ENCODE measurements at places on chromosomes 1 and 21.

DNA sequence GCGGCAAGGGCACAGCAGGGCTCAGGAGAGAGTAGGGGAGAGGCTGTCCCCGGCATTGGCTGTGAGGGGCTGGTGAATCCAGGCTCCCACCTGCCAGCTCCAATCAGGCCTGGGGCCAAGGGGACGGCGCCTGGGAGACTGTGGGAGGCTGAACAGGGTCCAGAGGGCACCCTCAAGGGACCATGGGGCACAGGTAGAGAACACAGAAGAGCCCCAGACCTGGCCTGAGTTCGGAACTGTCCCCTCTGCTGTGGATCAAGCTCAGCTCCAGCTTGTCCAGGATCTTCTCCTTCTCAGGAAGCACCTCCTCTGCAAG is 67.0 kb downstream of the KCNAB2 start:
- no peak for DNase-seq

- DNase-seq, result no peak
Observed at GRCh38 chr1:28374297-28374696, 4.8 kb downstream of the PHACTR4 start.

DNA sequence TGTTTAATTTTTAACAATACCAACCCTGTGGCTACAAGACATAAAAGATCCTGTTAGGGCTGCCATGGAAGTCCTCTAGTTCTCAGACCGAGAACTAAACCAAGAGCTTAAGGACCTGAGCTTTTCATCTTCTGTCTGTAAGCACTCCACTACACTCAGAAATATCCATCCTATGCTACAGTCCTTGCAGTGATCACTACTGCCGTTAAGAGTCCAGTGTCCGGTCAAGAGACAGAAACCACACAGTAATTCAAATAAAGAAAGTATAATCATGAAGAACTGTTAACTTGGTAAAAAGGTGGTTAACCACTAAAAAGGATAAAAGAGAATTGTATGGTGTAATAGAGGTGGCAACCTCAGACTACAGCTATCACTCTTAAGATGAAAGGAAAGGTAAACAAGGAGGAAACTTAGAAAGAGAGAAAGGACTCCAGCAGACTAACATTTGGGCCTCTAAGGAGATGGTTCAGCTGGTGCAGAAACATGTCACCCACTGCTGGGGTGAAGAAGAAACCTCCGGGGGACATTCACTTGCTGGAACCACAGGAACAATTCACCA is 22.1 kb upstream of the PRDX6 start:
- DNase-seq, result no peak

GRCh38 chr21:35178098-35178497 is 129.0 kb upstream of the RUNX1 start:
- DNase-seq, result no peak

DNA sequence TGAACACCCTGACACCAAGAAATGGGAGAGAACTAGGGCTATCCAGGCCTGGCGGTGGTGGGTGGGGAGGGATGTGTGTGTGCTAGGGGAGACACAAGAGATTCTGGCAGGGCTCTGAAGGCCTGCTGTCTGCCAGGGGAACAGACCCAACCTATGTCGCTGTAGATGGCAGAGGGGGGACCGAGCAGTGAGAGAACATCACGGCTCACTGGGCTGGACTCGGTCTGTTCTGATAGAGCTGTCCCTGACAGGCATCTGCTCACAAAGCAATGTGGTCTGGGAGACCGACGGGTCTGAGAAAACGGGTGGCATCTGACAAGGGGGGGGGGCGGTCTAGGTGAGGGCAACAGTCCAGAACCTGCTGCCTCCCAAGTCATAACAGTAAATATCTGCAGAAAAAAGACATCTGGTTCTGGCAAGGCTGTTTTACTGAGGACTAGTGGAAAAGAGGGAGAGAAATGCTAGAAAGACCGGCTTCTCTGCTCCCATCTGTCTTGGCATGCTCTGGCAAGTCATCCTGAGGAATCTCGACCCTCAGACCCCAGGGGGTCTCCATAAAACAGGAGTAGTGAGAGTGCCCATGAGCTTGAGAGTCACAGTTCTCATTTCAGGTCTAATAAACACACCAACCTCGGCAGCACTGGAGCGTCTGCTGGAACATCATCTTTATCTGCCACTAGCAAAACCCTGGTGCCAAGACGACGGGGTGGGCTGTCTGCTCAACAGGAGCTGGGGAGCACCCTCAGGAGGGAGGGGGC is 36.5 kb downstream of the SLC66A1 start:
- DNase-seq, result no peak

DNA sequence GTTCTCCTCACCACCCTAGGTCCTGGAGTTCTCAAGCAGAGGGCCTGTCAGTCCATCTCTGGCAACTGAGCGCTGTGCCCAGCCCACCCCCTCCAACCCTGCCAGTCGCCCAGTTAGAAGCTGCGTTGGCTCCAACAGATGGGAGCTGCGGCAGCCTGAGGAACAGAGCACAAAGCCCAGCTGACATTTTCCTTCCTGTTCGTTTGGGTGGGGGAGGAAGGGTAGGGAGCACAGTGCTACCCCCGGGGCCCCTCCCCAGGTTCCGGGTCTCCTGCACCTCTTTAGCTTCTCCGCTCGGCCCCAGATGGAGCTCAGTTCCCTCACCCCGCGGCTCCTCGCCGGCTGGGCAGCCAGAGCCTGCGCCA is 1.4 kb downstream of the LRRN2 start:
- no peak for DNase-seq

GRCh38 chr21:42641311-42642218 is 11.9 kb upstream of the PDE9A start:
- no peak for DNase-seq

- DNase-seq, result no peak
Observed at GRCh38 chr1:41498804-41499203, 14.3 kb upstream of the EDN2 start.

DNA sequence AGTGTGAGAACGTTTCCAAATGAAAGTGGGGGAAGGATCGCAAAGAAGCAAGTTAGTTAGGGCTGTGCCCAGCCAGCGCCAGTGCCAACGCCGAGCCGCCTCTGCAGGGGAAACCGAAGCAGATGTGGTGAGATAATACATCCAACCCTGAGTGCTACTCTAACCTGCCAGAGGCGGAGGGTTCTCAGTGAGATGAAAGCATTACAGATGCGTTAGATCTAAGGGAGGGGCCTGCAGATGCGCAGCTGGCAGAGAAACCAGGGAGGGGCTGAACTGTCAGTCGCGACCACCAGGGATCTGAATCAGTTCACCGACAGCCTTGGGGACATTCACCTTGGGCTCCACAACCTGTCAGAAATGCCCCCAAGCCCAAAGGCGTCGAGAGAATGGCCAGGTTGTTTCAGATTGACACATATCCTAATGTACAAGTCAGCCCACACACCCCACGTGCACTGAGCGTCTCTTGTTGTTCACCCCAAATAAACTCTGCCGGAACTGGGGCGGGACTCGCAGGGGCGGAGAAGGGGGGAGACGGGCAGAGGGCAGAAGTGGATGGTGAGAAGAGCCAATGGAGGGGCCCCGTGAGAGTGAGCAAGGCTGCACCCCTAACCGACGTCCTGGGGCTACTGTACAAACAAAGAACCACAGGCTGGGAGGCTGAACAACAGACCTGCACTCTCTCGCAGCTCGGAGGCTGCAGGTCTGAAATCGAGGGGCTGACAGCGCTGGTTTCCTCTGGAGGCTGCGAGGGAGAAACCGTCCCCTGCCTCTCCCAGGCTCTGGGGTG is 8.7 kb upstream of the UMODL1 start:
- peak; percentile 93 for DNase-seq

- DNase-seq, result no peak
Observed at GRCh38 chr1:99675994-99676393, 30.1 kb downstream of the PALMD start.

DNA sequence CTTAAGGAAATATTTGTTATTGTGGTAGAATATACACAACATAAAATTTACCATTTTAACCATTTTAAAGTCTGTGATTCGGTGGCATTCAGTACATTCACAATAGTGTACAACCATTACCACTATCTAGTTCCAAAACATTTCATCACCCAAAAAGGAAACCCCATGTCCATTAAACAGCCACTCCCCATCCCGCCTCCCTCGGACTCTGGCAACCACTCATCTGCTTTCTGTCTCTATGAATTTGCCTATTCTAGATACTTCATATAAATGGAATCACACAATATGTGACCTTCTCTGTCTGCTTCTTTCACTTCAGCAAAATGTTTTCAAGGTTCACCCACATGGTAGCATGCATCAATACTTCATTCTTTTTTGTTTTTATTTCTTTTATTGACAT is 51.3 kb downstream of the PTP4A2 start:
- no peak for DNase-seq

DNA sequence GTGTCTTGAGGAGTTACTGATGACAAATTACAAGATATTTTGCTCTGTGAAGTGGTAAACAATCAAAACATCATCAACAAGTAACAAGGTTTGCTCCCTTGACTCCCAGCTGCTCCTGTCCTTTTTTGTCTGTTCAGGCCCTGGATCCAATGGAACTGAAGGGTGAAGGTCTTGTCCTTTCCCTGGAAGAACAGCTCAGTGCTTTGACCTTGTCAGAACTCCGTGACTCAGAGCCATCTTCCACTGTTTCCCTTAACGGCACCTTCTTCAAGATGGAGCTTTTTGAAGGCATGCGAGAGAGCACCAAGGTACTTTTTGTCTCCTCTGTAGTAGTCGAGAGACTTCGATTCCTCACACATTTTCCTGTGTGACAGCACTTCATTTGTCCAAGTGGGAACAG is 29.0 kb downstream of the TRIM45 start:
- no peak for DNase-seq

GRCh38 chr1:53982763-53983104 is 35.3 kb downstream of the LDLRAD1 start:
- DNase-seq, result no peak

- no peak for DNase-seq
Observed at GRCh38 chr1:118325550-118326225, 140.7 kb upstream of the SPAG17 start.

GRCh38 chr1:174761335-174761734 is 238.4 kb upstream of the CACYBP start:
- DNase-seq, result no peak

- no peak for DNase-seq
Observed at GRCh38 chr21:29308456-29308783, 9.7 kb downstream of the BACH1 start.

DNA sequence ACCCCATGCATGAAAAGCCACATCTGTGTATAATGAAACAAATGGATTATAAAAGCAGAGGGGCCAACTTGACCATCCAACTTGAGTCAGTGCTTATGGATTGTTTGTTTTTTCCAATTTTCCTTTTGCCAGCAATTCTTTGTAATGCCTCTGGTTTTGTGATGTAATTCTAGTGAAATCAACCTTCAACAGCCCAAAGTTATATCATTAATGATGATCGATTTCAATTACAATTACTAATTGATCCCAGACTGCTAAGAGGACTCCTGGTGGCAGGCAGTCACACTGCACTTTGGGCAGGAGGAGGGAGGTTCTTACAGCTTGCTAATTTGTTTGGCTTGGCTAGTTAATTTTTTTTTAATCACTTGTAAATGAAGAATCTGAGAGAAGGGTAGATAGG is 552.3 kb downstream of the NUF2 start:
- DNase-seq, result no peak

- no peak for DNase-seq
Observed at GRCh38 chr1:234091876-234092275, 187.4 kb downstream of the SLC35F3 start.

DNA sequence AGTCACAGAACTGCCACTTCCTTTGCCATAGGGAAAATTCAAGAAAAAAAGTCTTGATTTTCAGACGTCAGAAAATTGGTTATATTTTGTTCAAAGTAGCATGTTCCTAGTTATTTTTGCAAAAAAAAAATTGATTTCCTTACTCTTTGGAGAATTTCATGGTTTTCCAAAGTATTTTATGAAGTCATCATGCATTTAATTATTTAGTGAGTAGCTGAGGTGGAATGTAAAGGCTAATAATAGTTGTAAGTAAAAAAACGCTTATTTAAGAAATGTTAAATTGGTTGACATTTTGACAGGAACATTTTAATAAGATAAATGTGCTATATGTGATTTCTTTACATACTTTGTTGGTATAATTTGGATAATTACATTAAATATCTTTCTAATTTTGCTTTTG is 20.8 kb downstream of the TSEN15 start:
- DNase-seq, result no peak

GRCh38 chr1:42962641-42963377 is 4.1 kb upstream of the SLC2A1 start:
- no peak for DNase-seq

GRCh38 chr21:28632755-28633408 is 359.8 kb downstream of the LTN1 start:
- DNase-seq, result no peak

DNA sequence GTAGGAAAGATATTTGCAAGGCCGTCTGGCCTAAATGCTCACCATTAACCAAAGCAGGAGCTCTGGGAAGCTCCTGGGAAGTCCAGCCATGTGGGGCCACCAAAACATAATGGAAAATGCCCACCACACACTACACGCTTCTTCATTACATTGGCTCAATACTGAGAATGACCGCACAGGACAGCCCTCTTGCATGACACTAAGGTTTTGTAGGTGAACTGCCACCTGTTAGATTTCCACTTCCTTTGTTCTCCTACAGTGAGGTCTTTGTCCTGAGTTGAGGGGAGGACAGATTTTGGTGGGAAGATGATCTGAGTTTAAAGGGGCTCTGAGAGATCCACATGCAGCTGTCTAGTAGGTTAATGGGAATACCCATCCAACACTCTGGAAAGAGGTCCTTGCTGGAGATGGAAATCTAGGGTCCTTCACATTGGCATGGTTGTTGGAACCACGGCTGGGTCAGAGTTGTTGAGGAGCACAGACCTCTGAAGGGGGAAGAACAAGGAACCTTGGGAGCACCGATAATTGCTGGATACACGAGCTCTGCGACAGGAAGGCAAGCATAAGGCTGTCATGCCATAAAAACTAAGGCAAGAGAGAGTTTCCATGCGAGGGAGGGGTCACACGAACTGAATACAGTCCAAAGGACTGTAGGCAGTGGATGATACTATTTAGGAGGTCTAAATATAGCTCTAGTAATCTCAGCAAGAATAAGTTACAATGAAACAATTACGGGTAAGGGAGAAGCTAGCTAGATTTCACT is 105.5 kb upstream of the IRF2BP2 start:
- DNase-seq, result no peak

GRCh38 chr1:229509576-229509975 is 1.4 kb upstream of the NUP133 start:
- no peak for DNase-seq

DNA sequence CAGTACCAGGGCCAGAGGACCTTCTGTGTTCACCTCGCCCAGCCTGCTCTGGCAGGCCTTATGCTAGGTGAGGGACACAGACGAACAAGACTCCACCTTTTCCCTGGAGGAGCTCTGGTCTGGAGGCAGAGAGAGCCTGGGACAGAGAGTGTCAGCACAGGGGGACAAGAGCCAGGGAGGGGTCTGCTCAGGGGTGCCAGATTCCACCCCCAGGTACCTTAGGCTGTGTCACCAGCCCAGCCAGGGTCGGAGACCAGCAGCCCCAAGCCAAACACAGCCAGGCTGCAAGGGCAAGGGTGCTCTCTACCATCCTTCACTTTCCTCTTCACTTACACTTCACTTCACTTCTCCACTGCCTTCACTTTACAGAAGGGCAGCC is 4.3 kb upstream of the LRP8 start:
- DNase-seq, result no peak

- no peak for DNase-seq
Observed at GRCh38 chr1:201691716-201692554, 137.0 kb upstream of the IPO9 start.

All from CD4-positive, alpha-beta T cell treated with Interleukin-4 for 4 hours (primary cell).